Effector CD8-positive, alpha-beta T cell (primary cell): ENCODE measurements at places on chromosomes 1 and 21.

GRCh38 chr1:155499953-155500639 is 62.5 kb downstream of the ASH1L start:
- DNase-seq: no peak

- no peak for DNase-seq
These were observed 87.5 kb downstream of the IER5 start for GRCh38 chr1:181175955-181176354.

- DNase-seq: no peak
These were observed 31.4 kb downstream of the TMEM53 start for GRCh38 chr1:44642925-44643324.

DNA sequence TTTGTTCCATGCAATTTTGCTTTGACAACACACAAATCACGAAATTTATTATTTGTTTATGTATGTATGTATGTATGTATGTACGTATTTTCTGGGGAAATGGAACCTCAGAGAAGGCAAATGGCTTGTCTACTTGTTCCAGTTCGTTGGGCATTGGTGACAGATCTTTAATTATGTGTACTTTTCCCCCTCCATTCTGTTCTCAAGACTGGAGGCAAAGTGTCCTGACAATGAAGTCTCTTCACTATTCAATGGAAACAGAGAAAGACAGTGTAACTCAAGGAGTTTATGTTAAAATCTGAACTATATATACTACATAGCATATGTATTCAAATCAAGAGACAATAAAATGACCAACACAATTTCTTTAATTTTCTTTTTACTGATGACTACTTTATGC is 245.7 kb upstream of the PTBP2 start:
- no peak for DNase-seq

- DNase-seq: no peak
These were observed 71.8 kb upstream of the PKN2 start for GRCh38 chr1:88612292-88612691.

DNA sequence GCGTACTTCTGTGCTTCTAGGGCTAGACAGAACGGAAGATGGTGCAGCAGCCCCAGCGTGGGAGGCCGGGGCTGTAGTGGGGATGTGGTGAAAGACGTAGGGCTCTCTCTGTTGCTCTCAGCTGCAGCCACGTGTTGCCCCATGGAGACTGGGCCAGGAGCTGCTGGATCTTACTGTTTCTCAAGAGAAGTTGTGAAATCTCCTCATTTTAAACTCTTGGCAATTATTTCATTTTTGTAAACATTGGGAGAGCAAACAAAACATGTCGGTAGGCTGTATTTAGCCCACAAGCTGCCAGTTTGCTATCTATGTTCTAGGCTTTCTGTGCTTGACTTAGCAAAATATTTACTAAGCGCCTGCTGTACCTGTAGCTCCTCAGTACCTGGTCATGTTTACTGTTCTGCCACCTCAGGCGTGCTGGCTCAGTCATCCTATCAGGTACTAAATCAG is 15.9 kb upstream of the ELOA start:
- DNase-seq: no peak
